ENCODE measurements at places on chromosomes 12 and 14.

GRCh38 chr12:124452576-124453331 lies 114.7 kb downstream of the NCOR2 start:
- no peak for DNase-seq

DNA sequence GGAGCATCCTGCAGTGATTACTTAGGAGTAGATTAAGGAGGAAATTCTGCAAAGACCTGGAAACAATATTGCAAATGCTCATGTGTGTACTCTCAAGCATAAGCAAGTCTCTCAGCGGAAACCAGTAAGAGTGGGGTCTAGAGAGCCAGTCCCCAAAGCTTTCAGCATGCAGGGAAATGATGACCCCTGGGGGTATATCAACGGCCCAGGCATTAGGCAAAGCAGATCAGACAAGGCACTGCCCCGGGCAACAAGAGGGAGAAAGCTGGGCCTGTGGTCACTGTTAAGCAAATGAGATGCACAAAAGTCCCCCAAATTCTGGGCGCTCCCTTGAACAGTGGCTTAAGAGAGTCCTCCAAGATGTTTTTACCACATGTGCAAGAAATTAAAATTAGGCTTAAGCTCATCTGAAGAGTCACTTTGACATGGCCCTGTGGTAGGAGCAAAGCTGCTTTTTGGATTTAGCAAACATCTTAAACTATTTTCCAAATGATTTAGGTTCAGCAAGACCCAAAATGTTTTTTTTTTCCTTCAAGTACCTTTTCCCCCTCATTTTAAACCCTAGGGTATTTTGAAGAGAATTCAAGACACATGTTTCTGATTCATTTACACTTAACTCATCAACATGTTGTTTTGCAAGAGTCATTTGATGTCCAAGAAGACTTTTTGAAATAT lies 457.1 kb upstream of the TBX3 start:
- DNase-seq, result no peak

DNA sequence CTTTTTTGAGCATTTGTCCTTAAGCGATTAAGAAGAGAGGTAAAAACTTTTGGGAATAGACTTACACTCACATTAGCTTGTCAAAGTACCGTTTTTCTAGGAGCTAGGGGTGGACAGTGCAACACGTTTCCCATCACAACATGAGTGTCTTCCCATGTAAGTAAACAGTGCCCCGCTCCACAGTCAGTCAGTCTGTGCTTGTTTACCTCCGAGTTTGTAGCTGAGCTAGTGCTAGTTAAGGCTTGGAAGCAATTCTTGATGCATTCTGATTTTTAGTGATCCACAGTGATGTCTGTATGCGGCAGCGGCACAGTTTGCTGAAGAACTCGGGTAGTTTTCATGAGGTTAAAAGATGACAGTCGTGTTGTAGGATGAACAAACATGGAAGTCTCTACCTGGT lies 941 bp downstream of the ZDHHC17 start:
- no peak for DNase-seq

DNA sequence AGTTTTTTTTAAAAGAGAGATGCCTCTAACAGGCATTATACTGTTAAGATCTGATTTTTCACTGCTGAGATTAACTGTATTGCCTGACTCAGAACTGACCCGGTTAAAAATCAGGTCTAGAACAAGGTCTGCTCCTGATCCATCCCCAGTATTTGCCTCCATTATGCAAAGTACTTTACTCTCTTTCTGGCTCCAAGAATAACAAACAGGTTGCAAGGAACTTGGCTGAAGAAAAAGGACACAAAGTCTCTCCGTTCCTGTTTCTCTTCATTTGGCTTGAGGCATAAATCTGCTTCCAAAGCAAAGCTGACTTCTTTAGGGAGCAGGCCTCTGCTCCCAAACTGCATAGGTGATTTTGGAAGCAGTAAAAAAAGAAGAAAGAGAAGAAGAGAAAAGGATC lies 199.3 kb upstream of the PDZRN4 start:
- no peak for DNase-seq

DNA sequence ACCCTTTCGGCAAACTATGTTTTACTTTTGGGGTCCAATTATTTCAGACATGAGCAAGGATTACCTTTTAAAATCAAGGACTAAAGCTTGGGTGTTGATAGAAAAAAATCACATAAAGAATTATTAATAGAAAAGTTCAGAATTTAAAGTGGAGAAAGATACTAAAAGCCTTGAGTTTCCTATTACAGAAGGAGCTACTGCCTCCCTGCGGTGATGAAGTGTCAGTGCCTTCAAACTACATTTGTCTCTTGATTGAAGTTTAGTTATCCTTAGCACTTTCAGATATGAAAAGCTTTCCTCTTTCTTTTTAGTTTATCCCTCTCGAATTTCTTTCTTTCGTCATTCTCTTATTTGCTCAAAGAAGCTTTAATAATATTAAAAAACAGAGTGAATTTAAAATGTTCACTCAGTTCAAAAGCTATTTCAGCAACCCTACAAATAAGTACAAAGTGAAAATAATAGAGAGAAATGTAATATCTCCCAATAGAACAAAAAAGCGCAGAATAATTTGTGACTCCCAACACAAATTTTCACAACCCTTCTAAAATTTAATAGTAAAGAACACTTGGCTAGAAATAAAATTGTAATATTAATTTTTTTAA lies 87.6 kb downstream of the SEC23A start:
- no peak for DNase-seq

- DNase-seq, result no peak
Measured at GRCh38 chr14:100567877-100568163, 19.4 kb downstream of the BEGAIN start.

DNA sequence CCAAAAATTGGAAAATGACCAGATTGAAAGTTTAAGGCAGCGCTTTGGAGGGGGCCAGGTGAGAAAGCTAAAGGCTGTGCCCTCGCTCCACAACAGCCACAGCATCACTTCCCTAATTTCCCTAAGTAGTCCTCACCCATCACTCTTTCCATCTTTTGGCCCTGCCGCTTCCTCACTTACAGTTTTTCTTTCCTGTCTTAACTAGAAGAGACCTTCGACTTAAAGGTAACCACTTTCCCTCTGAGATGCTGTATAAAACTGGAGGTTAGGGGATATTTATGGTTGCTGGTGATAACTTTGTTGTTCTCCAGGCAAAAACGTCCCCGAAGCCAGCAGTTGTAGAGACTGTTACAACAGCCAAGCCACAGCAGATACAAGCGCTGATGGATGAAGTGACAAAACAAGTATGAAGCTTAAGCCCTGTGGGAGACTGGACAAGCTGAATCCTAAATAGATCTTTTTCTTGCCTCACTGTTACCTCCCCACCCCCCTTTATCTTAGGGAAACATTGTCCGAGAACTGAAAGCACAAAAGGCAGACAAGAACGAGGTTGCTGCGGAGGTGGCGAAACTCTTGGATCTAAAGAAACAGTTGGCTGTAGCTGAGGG lies 4.3 kb downstream of the DDIT3 start:
- no peak for DNase-seq

- DNase-seq, result no peak
Measured at GRCh38 chr12:110754101-110754793, 11.6 kb upstream of the PPP1CC start.

DNA sequence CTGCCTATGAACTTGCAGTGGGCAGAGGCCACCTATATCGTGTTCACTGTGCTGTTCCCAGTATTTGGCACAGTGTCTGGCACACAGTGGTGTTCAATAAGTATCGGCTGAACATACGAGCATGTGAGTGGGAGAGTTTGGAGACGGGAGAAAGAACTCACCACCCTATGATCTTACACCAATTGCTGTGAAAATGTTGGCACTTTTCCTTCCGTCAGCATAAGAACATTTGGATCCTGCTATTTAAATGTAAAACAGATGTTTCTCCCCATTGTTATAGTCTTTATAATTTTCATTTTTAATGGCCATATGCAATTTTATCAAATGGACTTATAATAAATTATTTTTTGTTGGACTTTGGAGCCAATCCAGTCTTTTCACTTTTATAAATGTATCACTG lies 144.4 kb downstream of the EFCAB11 start:
- DNase-seq, result no peak

DNA sequence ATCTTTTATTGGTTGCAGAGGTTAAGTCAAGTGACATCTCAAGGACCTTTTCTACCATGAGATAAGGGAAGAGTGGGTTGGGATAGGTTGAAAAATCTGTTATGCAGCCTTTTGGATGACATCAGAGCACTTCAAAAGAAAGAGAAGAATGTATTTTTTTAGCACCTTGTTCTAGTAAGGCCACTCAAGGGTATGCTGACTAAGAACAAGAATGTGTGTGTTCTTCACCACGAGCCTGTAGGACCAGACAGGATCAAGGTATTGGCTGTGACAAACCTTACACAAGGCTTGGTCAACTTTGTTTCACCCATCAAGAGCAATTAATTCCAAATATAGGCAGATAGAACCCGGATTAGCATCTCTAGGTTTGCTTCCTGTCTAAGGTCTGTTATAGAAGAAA lies 142.5 kb downstream of the SAMD4A start:
- DNase-seq, result no peak

DNA sequence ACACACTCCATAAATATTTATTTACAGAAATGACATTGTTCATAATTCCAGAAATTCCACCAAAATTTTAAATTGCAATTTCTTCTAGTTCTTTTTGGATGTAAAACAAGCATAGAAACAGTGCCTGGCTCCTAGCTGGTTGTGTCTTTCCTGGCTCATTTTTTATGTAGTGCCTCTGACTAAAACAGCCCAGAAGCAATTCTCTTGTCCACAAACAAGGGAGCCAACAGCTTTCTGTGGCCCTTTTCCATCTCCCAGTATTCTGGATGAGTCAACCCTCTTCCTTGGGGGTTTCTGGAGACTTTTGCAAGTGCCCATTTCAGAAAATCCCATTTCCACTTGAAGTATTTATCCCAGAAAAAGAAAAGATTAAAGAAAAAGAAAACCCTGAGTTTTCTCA lies 141.4 kb downstream of the PHLDA1 start:
- no peak for DNase-seq

DNA sequence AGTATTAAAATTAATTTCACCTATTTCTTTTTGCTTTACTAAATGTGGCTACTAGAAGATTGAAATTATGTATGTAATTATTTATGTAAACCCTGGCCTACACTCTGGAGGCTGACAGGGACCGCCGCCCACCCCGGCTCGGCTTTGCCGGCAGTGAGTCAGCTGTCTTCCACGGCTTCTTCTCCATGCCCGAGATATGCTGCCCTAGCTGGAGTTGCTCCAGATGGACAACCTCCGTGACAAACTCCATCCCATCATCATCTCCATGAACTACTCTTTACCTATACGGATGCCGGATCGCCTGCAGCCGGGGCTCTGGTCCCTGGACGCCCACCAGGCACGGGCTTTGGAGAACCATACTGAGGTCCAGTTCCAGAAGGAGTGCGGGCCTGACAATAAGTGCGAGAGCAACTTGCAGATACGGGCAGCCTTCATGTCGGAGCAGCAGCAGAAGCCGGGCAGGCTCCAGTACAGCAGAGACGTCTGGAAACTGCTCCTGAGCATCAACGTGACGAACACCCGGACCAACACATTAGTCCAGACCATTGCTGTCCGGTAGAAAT lies 86.9 kb upstream of the NID2 start:
- DNase-seq, result no peak
